SW480 (cell line): ENCODE measurements at places on chromosomes 13 and 19.

DNA sequence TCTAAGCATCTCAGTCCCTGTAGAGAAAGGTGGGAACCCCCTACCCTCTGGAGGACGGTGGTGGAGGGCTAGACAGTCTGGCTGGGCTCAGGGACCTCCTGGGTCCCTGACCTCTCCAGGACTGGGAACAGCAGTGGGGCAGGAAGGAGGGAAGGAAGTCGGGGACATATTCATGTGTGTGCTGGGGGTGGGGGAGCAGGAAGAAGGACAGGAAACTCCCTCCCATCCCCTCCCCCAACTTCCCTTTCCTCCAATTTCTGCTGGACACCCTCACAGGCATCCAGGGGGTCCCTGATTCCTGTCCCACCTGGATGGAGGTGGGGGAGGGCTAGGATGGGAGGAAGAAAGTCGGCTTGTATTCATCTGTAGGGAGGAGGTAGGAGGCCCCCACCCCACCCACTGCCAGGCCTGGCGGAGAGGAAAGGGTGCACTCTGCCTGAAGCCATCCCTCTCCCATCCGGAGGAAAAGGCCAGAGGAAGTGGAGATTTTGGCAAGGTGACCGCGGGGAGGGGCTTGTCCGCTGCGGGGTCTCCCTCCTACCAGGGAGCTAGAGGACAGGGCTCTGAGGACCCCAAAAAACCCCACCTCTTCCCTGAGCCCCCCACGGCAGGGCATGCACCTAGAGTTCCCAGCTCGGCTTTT, 2.3 kb downstream of the NOVA2 start:
- DNase-seq: no peak

DNA sequence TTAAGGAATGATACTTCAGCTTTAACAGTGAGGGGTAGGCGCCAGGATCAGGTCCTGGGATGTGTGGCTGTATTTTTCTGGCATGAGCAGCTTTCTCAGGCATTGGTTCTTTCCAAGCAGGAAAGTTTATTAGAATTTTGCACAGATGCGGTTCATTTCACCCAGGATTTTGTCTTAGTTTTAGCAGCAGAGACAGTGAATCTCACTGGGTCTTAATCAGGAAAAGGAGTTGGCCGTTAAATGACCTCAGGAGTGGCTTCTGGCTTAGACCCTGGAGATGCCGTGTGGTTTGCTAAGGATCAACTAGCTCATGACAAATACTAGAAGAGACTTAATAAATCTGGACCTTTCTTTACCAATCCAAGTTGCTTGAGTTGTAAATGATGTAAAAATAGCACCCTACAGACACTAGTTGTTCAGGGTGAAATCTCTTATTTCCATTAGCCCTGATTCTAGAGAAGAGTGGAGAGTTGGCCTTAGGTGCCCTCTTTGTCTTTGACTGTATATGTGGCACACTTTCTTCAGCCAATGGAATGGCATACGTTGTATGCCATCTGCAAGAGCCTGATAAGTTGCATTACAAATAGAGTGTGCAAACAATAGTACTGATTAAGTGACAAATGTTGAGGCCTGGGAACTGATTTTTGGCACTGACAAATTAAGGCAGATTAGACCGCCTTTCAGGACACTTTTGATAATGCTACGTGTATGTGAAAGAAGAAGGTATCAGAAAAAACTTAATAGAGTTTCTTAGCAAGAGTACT, 34.0 kb downstream of the LRCH1 start:
- no peak for DNase-seq

GRCh38 chr13:80262051-80262695, 78.8 kb downstream of the SPRY2 start:
- no peak for DNase-seq

- DNase-seq: no peak
These were observed 19.4 kb downstream of the NKPD1 start for GRCh38 chr19:45141203-45141900.

DNA sequence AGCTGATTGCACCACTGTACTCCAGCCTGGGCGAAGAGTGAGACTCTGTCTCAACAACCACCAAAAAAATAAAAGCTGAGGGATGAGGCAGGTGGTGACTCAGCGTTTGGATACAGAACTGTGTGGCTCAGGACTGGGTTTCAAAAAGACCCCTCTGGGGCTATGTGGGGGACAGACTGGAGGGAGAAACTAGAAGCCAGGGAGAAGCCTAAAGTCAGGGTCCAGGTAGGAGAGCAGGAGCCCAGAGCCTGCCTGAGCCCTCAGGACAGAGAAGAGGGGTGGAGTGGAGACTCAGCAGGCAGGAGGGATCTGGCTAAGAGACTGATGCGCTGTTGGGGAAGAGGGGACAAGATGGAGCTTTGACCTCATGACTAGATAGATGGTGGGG, 1.8 kb upstream of the CD37 start:
- no peak for DNase-seq

- no peak for DNase-seq
These were observed 53.6 kb upstream of the TPM4 start for GRCh38 chr19:16022681-16023080.

- no peak for DNase-seq
These were observed 19.2 kb upstream of the ZC3H13 start for GRCh38 chr13:46071590-46072249.

DNA sequence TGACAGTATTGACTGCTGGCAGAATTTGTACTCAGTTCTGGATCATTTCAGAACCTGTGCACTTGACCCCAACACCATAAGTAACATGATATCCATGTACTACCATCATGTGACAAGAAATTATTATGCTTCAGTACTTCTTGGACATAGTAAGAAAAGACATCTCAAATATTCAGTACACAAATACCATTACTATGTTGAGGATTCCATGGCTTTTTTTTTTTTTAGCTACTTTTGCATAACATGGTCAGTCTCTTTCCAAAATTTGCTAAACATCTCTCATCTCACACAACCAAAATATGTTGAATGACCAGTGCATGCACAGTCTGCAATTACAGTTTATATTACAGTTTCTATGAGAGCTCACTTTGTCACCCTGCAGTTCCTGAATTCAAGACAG, 85.3 kb downstream of the FLT1 start:
- no peak for DNase-seq

- peak; percentile 75 for DNase-seq
These were observed 4.1 kb upstream of the CIRBP start for GRCh38 chr19:1264801-1265614.

DNA sequence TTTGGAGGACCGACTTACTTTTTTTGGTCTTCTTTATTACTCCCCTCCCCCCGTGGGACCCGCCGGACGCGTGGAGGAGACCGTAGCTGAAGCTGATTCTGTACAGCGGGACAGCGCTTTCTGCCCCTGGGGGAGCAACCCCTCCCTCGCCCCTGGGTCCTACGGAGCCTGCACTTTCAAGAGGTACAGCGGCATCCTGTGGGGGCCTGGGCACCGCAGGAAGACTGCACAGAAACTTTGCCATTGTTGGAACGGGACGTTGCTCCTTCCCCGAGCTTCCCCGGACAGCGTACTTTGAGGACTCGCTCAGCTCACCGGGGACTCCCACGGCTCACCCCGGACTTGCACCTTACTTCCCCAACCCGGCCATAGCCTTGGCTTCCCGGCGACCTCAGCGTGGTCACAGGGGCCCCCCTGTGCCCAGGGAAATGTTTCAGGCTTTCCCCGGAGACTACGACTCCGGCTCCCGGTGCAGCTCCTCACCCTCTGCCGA, 409 bp downstream of the FOSB start:
- DNase-seq: no peak

DNA sequence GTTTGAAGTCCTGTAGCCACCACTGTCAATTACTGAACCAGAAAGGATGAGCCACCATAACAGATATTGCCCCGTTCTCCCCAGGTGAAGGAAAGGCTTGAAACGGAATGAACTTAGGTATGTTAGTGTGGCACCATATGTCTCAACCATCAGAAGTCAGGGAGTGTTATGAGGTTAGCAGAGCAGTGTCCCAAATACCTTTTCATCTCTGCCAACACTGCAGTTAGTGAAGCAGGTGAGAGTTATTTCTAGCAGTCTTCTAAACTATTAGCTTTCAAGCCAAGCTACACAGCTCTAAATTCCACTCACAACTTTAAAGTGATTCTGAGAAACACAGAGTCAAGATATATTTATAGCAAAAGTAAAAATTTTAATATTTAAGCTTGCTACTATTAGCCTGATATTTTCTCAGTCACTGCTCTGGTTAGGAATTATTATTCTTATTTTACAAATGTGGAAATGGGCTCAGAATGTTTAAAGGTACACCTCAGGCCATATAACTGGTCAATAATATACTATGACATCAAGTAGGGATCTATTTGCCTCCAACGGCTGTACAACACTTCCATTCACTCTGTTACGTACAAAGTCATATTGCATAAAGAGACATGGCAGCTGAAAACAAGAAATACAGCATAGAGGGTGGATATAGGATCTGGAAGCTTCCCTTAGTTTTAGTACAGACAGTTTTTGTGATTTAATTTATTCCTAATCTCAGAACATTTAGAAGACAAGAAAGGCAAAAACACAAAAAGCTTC, 1527.1 kb upstream of the PRR20A start:
- DNase-seq: no peak

DNA sequence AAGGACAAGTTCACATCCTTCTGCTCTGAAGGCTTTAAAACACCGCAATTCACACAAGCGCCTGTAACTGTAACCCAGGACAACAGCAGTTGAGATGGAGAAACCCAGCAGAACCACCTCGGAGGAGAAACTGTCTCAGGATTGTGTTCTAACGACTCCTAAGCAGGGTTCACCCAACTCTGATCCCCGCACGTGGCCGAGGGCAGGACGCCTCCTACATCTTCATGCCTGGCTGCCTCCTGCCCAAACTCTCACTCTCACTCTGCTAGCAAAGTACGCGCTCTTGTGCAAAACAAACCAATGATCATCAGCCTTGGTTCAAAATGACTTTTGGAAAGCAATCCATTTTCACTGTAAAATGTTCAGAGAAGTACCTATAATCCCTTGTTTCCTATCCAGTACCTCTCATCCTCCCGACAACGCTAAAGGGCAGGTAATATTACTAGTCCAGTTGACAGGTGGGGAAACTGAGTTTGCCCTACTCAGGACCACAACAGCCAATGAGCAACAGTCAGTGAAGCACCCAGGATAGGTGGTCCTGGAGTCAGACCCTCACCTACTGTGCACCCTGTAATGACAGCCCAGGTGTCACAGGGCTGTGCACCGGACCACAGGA, 25.6 kb downstream of the EPS15L1 start:
- no peak for DNase-seq

DNA sequence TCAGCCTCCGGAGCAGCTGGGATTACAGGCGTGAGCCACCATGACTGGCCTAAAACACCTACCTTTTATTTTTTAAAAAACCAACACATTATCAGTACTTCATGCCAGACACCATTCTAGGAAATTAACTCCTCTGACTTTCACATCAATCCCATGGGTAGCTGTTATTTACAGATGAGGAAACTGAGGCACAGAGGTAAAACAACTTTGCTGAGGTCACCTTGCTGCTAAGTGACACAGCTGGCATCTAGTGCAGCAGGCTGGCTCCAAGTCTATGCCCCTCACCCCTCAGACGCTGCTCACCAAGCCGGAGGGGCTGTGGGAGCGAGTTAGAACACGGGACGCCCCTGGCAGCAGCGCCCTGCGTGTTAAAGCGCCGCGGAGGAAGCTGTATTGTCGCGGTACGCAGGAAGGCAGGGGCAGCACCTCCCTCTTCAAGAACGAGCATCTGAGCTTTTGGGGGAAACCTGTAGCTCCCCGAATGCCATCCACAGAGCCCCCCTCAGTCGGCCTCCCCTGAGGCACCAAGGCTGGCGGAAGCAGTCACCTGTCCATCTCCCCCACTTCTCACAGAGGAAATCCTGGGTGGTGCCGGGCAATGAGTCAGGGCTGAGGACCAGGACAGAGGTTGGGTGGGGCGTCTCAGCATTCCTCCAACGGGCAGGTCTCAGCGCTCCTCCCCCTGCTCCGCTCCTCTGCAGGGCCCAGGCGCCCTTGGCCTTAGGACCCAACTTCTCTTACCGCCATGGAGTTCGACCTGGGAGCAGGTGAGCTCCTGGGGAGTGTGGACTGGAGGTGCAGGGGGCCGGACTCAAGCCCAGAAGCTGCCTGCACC, at the start of gene C19orf33:
Gene C19orf33 (plus strand): TSS at position 735 of the 835 bp plus-strand sequence. CDS start 11 bp downstream, at position 746.
- DNase-seq: peak; percentile 98

- DNase-seq: peak; percentile 63
These were observed 5.8 kb upstream of the USE1 start for GRCh38 chr19:17209126-17210036.

GRCh38 chr13:70391678-70392077, 283.4 kb upstream of the KLHL1 start:
- DNase-seq: no peak

DNA sequence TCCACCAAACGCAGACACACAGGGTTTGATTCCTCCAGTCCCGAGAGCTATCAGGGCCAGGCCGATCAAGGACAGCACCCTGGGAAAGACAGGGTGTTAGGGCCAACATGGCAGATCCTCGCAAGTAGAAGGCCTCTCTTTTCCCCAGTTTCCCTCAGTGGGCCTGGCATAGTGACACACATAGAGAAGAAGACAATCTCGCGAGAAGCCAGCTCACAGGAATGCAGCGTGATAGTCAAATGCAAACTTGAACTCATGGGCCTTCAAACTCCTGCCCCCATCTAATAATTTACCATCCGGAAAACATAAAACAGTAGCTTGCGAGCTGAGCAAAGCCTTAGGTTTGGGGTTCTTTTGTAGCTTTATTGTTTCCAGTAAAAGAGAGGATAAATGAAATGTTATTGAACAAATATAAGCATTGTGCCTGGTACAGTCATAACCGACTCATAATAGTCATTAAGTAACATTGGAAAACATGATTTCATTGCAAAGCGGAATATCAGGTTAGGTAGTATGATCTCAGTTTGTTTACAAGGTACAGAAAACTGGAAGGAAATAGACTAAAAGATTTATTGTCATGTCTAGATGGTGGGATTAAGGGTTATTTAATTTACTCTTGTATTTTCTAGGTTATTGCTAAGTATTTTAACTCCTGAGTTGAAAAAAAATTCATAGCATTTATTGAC, 30.5 kb downstream of the SLC15A1 start:
- DNase-seq: no peak

- DNase-seq: no peak
These were observed 8.5 kb upstream of the SYT5 start for GRCh38 chr19:55188625-55189024.

- DNase-seq: no peak
These were observed 173.8 kb downstream of the KDM4B start for GRCh38 chr19:5142725-5143097.

GRCh38 chr19:16185768-16186123, 536 bp downstream of the FAM32A start:
- DNase-seq: peak; percentile 50

GRCh38 chr13:42984691-42985090, 7.3 kb downstream of the EPSTI1 start:
- no peak for DNase-seq

GRCh38 chr13:31067416-31068118, 94.1 kb downstream of the HSPH1 start:
- no peak for DNase-seq

DNA sequence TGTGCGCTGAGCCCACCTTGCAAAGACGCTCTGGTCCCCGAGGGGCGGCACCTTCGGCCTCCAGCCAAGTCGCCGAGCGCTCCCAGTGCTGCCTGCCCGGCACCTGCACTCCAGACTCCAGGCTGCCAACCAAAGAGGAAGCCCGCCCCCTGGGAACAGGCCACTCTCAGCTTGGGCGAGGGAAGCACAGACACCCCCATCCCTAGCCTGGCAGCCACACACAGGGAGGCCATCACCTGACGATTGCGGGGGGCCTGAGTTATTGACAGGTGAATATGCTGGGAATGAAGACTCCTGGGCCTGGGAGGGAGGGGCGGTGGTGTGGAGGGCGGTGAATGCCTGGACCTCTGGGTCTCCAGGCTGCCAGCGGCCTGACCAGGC, 10.3 kb upstream of the ZNF492 start:
- DNase-seq: no peak
